ENCODE measurements at places on chromosomes 1 and 21.

GRCh38 chr1:172559572-172560210 is 26.7 kb downstream of the SUCO start:
- no peak for DNase-seq

DNA sequence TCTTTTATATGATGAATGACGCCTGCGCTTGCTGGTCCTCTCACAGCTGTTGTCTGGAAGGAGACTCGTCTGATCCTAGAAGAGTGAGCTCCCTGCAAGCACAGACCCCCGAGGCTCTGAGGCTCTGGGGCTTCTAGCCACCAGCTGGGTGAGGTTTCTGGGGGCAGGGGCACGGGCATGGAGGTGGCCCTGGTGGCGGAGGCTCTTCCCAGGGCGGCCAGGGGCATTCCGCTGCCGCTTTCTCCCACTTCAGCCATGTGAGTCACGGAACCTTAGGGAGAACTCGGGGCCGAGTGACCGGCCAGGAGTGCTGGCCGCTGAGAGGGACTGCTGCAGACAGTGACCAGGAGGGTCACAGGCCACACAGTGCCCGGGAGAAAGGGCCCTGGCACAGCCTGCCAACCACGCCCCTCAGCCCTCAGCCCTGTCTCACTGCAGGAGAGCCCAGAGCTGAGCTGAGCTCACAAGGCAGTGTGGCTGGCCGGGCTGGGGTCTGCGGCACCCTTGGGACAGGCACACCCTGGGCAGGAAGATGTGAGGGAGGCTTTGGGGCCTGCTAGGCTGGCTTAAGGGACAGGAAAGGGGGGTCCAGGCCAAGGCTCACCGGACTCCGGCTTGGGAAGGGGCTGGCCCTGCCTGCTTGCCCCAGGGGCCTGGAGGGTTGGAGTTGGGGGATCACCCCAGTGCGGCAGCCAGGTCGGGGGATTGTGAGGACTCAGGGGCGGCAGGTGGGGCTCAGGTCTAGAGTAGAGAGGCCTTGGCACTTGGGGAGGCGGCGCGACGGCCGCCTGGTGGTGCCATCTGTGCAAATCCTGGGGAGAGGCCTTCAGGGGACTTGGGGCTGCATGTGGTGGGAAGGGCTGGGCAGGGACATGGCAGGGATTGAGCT is 35.7 kb downstream of the MORN1 start:
- no peak for DNase-seq

- peak; percentile 87 for DNase-seq
These were observed 132.5 kb upstream of the ZNF648 start for GRCh38 chr1:182193908-182194550.

- no peak for DNase-seq
These were observed 88.9 kb downstream of the MATN1 start for GRCh38 chr1:30634507-30634906.

DNA sequence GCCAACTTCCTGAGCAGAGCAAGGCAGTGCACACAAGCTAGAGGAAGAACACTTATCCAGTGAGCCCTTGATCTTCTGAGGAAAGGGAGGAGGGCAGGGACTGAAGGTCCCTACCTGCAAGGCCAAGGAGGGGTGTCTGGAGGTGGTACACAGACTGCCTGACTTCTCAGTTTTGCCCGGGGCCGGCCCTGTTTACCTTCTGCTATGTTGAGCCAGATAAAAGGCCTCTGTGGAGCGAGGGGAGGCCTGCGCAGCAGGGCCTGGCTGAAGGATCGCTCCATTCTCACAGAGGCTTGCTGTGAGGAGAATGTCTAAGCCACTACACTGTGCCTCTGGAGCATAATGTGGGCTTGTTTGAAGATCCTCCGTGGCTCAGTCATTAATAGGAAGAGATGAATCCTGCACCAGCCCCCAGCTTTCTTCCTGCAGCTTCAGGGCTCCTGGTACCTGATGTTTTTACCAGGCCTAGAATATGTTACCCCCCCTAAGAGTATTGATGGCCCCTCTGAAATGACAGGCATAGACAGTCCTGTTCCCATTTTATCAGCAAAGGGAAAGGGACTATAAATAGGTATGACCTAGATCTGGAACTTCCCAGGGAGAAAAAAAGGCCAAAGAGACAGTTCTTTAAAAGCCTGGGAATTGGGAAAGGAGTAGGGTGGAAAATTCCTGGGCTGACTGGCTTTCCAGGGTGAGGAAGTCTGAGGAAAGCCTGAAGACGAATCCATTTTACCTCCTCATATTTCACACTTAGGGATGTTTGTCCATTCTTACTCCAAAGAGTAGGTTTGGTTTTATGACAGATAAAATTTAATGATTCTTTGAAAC is 4.7 kb downstream of the POGK start:
- no peak for DNase-seq

GRCh38 chr1:181319907-181320306 is 163.4 kb upstream of the CACNA1E start:
- no peak for DNase-seq

- DNase-seq: no peak
These were observed 3.6 kb upstream of the ZDHHC18 start for GRCh38 chr1:26822737-26823395.

- DNase-seq: no peak
These were observed 528.6 kb downstream of the LTN1 start for GRCh38 chr21:28464095-28464494.

DNA sequence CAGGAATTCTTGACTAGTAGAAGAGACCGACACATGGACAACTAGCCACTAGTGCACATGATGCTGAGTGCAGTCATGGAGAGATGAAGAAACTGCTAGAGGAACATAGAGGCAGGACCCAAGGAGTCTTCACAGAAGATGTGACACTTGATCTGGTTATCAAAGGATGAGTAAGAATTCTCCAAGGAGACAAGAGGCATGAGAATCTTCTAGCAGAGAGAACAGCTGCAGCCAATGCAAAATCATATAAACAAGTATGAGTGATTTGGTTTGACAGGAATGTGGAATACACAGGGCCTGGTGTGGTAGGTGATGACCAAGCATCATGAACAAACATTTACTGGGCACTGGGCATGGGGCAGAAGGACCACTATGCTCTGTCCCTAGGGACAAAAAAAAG is 140.9 kb upstream of the CTTNBP2NL start:
- no peak for DNase-seq

DNA sequence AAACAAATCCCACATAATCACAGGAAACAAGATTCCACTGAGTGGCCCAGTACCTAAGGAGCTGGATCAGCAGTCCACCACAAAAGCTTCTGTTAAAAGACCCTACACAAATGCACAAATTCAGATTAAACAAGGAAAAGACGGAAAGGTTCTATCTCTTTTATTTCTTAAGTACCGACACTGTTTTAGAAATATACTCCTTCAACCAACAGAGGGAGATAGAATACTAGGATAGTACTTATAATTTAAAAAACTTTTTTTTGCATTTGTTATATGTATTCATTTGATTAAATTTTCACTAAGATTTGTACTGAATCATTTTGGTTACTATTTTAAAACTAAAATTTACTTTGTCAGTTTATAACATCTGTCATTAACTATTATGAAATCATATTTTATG is 12.5 kb downstream of the CDC7 start:
- no peak for DNase-seq

DNA sequence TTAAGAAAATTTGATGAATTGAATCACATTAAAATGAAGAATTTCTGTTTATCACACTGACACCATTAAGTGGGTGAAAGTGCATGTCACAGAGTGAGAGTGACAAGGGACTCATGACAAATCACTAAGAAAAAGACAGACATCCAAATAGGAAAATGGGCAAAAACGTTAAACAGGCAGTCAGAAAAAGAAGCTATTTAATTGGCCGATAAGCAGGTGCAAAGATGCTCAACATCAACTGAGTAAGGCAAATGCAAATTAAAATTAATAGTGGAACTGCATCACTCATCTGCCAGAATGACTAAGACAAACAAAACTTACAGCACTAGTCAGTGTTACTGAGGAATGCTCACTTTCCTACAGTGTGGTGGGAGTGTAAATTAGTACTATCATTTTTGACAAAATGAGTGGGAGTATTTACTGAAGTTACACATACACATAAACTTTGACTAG is 39.2 kb upstream of the RUNX1 start:
- no peak for DNase-seq

GRCh38 chr1:217899614-217900013 is 268.5 kb downstream of the SPATA17 start:
- DNase-seq: no peak
